Stimulated activated CD8-positive, alpha-beta memory T cell treated with anti-CD3 and anti-CD28 coated beads, Interleukin-4, amount 100 ng/mL, for 48 hours (primary cell): ENCODE measurements at places on chromosomes 3 and 15.

DNA sequence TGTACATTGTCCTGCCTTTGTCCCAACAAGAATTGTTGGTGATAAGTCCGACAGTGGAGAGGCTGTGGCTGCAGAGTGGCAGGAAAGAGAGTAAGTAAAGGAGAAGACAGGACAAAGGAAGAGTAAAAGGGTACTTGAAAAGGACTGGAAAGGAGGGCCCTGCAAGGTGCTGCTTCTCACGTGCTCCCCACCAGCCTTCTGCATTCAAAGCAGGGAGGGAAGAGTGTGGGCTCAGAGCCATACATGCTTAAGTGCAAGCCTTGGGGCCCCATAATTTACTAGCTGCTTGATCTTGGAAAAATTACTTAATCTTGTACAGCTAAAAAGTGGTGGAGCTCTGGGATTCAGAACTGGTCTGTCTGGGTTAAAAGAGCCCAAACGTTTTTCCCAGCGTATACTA, 29.9 kb downstream of the MME start:
- DNase-seq: no peak

DNA sequence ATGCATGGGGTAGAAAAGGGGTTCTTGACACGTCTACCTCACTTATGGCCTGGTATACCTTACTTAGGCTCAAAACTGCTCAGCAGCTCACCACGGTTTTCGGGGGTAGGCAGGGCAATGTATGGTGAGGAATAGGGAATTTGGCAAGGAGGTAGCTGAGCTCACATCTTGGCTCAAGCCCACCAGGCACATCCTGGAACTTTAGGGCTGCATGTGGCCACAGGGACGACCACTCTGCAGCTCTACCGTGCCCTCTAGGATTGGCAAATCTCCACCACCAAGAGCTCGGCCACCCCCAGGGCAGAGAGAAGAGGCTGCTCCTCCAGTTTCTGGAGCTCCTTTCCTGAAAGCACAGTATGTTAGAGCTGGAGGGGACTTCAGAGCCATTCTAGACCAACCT, 69.7 kb downstream of the MRPL46 start:
- DNase-seq: no peak

GRCh38 chr3:167976516-167977361, 119.0 kb downstream of the GOLIM4 start:
- no peak for DNase-seq

DNA sequence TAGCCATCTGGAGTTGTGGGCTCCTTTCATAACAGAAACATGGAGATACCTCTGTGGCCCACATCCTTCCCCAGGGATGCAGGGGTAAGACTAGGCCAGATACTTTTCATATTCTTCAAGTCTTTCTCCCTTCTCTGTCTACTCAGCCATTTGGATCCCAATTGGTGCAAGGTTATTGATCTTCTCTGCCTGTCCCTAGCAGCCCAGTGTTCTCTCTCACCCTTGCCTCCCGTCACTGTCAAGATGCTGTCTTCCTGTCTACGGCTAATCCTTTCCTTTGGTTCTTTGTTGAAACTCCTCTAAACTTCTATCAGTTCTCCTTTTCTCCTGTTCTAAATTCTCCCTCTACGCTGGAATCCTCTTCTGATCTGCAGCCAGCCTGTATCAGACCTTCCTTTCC, 51.3 kb downstream of the SENP2 start:
- no peak for DNase-seq

DNA sequence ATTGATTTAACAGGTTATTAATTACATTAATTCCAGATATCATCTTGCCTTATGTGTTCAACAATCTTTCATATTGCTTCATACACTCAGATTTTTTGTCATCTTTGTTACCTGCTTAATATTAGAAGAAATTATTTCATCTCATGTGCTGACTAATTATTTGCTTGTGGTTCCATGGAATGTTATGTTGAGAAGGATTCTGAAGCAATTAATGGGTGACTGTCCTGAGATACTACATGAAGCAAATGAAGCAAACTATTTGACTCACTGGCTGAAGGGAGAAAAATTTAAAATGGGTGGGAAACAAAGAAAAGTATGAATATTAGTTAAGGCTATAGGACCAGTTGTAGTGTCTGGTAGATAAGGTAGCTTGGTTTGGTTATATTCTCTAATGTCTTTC, 443.8 kb upstream of the EPHA6 start:
- no peak for DNase-seq

DNA sequence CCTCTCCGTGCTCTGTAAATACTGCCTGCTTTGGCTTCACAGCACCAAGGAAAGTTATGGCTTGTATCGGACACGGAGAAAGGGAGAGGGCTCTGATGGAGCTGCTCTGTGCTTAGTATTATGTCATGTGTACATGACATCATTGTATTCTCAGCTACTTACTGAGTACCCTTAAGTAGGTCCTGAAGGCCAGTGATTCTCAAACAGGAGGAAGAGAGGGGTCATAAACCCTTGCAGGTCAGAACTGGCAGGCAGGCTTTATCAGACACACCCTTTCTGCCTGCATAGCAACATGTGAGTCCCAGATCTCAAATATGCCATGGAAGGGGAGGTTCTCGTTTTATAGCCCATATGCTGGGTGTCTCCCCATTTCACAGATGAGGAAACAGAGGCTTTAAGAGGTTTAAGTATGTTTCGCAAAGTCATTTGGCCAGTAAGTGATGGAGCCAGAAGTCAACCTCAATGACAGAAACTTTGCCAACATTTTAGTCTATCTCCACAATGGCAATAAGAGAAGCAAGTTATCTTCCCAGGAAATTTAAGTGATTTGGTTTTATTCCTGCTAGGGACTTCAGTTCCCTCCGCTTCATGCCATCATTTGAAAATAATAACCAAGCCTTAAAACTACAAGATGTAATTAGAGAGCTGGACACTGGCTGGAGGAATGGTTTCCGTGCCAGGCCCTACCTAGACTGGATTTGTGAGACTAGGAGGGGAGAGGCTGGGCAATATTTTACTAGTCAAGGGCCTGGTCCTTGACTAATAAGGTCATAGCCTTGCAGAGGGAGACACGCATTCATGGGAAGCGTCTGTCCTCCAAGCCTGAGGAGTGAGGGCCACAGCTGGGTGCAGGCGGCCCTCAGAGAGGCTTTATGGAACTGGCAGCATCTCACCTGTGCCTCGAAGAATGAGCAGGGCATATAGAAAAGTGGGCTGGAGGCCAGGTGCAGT, 133.0 kb downstream of the XXYLT1 start:
- DNase-seq: no peak

GRCh38 chr15:50415752-50416404, 8.3 kb upstream of the USP8 start:
- no peak for DNase-seq

GRCh38 chr3:184037816-184038215, 6.3 kb downstream of the HTR3D start:
- DNase-seq: no peak

DNA sequence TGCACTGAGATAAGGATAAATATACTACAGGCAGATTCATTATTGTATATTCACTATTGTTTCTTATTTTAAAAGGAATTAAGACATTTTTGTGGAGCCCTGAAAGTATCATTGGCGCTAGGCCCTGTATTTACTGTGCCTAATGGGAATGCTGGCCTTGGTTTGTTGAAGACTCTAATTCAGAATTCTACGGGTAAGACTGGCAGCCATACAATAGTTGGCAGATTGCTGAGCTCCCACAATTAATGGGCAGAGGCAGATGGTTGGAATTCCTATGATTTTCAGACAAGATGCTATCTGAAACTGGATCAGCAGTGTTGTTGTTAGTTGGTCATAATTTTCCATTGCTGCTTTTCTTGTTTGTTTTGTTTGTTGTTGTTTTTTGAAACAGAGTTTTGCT, 14.7 kb downstream of the PGBD4 start:
- no peak for DNase-seq

GRCh38 chr3:103075282-103075681, 640.5 kb downstream of the ZPLD1 start:
- no peak for DNase-seq

DNA sequence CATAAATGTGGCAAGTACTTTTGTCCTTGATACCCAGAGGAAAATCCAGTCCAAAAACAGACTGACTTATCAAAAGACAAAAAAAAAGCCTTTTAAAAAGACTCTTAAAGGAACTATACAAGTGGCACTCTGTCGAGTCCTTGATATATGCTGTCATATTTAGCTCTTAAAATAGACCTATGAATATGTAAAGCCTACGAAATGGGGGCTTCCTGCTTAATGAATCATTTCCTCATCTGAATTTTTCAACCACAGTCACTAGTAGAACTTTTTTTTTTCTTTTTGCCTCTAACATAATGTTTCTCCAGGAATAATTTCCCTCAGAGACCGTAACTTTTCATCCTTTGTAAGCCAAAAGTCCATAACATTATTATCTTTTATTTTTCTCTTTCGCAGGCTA, 95.8 kb downstream of the P3H2 start:
- DNase-seq: no peak

GRCh38 chr3:23836536-23837230, 30.9 kb downstream of the UBE2E1 start:
- DNase-seq: no peak

GRCh38 chr3:177983320-177983719, 552.9 kb upstream of the KCNMB2 start:
- DNase-seq: no peak

DNA sequence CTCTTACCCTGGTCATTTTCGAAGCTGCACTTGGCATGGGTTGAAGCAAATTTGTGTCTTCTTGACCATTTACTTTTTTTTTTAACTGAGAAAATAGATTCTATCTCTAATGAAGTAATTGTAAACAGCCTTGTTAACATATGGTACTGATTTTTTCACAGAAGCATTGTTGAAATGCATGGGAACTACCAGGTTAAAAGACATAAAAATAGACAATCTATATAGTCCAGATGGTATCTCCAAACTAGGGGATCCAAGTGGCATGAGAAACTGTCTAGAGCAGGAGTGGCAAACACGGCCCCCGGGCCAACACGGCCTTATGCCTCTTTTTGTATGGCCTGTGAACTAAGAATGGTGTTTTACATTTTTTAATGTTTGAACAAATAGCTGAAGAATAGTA, 41.9 kb downstream of the CACNA1D start:
- no peak for DNase-seq

DNA sequence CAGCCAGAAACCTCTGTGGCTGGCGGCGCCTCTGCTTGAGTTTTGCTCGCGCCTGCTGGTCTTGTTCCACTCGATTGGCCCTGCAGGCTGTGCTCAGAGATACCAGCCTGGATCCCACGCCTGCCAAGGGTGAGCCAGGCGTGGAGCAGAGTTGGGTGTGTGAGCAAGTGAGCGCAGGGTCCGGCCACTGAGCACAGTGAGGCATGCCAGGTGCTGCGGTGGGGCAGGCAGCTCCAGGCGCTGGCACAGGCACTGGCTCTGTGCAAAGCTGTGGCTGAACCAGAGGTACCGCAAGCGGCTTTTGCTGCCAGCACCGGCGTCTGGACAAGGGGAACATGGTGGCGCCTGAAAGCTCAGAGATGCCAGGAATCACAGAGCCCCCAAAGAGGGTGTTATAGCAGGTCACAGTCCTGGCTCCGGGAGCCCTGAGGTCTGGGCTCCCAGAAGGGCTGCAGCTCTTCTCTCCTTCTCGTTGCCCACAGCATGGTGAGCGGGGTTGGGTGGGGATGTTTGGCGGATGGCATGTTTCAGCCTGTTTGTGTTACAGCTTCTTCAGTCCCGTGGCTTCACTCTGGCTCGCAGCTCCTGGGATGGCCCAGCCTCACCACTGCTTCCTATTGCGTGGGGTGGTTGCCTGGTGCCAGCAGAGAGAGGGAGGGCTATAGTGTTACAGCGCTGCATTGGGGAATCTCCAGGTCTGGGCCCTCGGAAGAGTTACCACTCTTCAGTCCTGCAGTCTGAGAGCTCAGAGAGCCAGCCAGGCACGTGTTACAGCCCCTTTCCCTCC, 73.9 kb downstream of the NR1D2 start:
- DNase-seq: no peak

GRCh38 chr3:113439606-113440005, 1.7 kb downstream of the CFAP44 start:
- DNase-seq: no peak

- DNase-seq: peak; percentile 41
Measured at GRCh38 chr3:53846134-53846850, at the start of the genes CHDH and IL17RB. Gene CHDH (minus strand): TSS chr3:53846419. CDS start chr3:53824008, 22,411 bp downstream. Gene IL17RB (plus strand): TSS chr3:53846568. CDS start chr3:53846589, 21 bp downstream.

- no peak for DNase-seq
Measured at GRCh38 chr3:64082961-64083541, 59.8 kb upstream of the PSMD6 start.

GRCh38 chr3:15754047-15754446, 43.7 kb downstream of the ANKRD28 start:
- DNase-seq: no peak

- DNase-seq: peak; percentile 35
Measured at GRCh38 chr15:65189102-65189740, 4.1 kb upstream of the CLPX start.

- DNase-seq: peak; percentile 32
Measured at GRCh38 chr3:15011174-15011573, 53.9 kb downstream of the MRPS25 start.

- no peak for DNase-seq
Measured at GRCh38 chr15:92809880-92810361, 90.2 kb upstream of the CHD2 start.

- no peak for DNase-seq
Measured at GRCh38 chr3:1600700-1601418, 497.8 kb upstream of the CNTN4 start.

- DNase-seq: no peak
Measured at GRCh38 chr3:58038675-58039292, 30.6 kb downstream of the FLNB start.

DNA sequence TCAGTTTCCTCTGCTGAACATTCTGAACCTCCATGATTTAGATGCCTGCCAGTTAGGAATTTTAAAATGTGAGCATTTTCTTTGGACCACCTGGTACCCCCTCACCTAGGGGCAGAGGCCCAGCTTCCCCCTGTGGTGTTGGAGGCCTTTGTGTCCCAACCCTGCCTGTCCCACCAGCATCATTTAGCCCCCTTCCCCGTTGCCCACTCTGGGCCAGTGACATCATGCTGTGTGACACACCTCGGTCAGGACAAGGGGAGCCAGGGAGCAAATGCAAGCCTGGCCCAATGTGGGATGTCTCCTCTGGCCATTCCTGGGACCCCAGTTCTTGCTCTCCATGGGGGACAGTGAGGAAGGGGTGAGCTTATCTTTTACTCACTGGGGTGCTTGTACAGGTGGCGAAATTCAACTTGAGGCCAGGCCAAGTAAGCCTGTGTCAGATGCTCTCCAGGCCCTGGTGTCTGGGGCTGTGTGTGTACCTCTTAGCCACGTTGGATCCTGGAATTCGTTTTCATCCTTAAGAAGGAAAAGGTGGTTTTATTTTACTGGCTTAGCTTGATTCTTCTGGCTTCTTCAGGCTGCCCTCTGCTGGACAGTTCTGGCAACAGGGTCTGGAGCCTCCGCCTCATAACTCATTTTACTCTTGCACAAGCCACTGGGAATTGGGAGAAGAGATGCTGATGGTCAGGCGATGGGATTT, 49.7 kb upstream of the MYZAP start:
- DNase-seq: peak; percentile 59

GRCh38 chr3:150410311-150411105, 2.4 kb downstream of the TSC22D2 start:
- DNase-seq: peak; percentile 54

DNA sequence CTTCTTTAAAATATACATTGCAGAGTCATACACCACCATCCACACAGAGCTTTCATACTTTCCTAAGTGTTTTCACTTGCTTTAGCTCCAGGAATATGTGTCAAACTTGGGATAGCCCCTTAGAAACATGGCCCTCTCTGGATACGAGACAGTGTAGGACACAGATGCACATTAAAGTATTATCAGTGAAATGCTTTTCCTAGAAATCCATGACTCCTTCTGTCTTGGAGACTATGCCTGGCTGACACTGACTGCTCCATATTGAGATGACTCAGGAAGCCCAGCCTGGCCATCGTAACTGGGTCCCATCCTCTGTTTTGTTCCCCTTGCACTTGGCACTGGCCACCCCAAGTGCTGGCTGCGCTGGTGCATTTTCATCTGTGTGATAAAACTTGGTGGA, 204.8 kb downstream of the PDZRN3 start:
- no peak for DNase-seq
